ENCODE measurements at places on chromosomes 16 and 17.

DNA sequence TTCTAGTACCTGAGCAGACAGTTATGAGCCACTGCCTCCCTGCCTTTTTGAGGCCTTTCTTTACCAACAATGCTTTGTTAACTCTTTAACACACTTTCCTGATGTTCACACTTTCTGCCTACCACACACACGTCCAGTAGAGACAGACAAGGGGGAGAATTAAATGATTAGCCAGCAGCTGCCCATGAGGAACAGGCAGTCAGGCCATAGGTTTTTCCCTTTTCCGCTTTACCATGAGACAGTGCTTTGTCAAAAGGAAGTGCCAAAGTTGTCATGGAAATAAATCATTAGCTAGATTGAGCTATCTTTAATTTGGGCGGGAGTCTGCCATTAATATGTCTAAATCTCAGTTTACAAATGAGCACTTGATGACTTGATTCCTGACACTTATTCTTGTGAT is 102.1 kb downstream of the PITPNC1 start:
- DNase-seq = no peak

GRCh38 chr17:8073627-8074484 is 13.7 kb downstream of the ALOX12B start:
- DNase-seq = no peak

DNA sequence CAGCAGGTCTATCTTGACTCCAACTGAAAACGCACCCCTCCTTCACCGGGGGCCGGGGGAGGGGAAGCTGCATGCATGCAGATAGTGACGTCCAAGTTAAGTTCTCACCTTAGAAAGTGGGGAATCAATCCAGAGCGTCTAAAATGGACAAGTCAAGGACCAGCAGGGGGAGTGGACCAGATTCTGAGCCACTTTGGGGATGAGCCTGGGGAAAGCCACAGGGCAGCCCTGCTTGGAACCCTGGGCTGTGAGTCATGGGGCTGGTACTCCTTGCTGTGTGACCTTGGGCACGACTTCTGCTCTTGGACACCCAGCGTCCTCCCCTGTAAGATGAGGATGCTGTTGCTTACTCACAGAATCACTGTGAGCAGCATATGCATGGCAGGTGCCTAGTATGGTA is 9.1 kb downstream of the TNFRSF13B start:
- no peak for DNase-seq

DNA sequence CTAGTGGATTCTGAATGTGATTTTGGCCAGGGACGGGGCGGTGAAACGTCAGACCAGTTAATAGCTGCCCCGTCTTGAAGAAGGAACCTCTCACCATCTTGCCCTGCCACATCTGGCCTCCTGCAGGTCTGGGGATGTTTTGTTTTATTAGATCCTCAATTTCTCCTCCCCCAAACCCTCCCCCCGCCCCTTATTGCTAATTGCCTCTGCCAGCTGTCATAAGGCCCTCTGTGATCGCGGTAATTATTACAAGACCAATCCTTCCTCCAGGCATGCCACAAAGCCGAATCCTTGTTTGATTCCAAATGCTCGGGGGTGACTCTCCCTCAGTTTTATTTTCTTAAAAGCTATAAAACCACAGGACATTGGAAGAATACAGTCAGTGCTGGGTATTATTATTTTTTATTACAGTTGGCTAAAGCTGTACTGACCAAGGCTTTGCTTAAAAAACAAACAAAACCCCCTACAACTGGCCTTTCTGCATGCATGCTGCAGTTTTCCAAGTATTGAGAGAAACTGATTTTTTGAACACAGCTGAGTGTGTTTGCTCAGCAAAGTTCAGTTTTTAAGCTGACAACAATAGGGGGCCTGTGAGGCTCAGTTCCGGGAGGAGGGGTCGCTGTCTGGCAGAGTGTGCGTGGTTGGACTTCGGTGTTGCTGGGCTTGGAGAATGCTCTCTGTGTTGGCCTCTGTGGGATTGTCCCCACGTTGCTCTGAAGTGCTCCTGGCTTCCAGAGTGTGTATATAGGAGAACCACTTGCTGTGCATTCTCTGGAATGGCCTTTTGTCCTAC is 1.7 kb downstream of the KSR1 start:
- no peak for DNase-seq

DNA sequence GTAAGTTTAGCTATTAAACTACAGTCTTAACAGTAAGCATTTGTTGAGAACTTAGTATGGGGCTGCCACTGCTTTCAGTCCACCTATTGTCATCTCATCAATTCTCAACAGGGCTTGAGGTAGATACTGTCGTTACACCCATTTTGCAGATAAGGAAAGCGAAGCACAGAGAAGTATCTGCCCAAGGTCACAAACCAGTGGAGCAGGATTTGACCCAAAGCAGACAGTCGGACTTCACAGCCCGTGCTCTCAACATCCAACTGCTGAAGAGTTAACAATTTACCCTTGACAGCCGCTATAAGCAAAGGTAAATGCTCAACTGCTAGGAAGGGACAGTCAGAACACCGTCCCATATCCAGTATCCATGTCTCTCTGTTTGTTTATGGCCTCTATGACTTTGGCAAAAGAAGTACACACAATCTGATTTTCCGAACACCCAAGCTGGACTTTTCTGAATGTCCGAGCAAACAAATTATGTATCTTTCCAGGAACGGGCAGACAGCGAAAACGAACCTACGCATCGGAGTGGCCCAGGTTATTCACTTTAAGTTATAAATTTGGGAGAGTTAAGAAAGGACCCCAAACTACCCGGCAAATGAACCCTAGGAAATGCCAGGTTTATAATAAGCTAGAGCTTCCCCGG is 1.2 kb downstream of the SIAH1 start:
- DNase-seq = no peak

DNA sequence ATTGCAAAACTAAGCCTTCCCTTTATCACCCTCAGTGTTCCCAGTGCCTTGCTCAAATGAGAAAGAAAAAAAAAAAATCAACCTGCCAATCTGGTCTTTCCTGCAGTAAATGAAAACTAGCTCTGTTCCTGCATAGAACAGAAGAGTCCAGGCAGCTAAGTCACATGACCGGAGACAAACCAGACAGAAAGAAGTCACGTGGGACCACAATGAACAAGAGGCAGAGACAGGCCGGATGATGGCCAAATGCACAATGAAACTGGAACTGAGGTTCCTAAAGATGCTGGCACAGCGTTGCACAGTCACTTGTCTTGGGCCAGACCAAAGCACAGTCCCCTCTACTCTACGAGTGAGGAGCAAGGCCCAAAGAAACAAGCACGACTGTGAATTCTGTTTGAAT is 172.5 kb downstream of the GRIN2A start:
- DNase-seq = no peak

All from NCI-H1436 treated with DMSO at 0.1 percent for 48 hours (cell line).